ENCODE measurements at places on chromosomes 12 and 14.
A peak's percentile ranks its signal among the peaks of the same experiment; 100 is the strongest.

- DNase-seq: no peak
Observed at GRCh38 chr12:25459541-25459951, 93.5 kb downstream of the LMNTD1 start.

GRCh38 chr12:47768323-47768811 lies 4.7 kb upstream of the SLC48A1 start:
- peak; percentile 58 for DNase-seq

DNA sequence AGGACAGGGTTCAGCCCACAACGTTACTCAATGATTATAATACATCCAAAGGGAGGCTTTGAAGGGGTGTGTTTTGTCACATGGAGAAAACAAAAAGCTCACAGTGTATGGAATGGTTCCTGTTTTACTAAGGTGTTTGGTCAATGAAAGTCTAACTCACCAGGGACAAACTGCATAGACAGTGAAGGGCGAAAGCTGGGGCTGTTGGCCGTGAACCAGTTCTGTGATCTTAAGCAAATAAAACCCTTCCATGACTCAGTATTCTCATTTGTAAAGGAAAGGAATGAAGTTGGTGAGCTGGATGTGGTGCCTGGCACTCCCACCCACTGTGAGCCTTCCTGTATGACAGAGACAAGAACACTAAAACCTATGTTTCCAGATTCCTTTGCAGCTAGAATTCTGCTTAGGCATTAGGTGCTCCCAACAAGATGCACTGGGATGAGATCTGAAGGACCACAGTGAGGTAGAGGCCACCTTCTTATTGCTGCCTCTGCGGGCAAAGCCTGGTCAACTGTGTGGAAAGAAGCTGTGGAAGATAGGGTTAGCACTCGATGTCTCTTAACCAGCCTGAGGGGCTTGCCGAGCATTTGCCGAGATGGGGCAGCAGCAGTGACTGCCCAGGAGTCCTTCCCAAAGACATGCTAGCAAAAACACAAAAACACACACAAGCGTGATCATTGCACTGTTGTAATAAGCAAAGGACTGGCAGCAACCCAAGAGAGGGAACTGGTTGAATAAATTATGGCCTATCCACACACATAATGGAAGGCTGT lies 48.5 kb downstream of the VCPKMT start:
- peak; percentile 81 for DNase-seq

GRCh38 chr14:66514213-66514612 lies 6.3 kb downstream of the GPHN start:
- DNase-seq: no peak

- DNase-seq: no peak
Observed at GRCh38 chr14:29045237-29045636, 278.6 kb downstream of the FOXG1 start.

GRCh38 chr14:20530771-20531571 lies 25.6 kb downstream of the RNASE10 start:
- peak; percentile 72 for DNase-seq

DNA sequence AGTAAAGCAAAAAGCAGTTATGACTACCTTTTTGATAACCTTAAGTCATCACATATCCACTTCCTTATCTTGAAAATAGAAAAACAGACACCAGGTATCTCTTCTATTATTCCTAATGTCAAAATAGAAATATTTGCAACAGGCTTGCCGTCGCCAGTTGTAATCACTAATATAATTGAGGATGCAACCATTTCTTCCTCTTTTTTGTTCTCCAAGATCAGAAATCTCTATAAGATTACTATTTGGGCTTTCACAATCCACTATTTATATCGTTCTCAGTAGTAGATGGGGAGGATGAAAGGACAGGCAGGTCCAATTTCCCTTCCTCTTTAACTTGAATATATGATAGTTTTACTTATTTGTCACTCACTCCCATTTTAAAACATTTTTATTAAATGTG lies 130.2 kb upstream of the HMGA2 start:
- no peak for DNase-seq

- peak; percentile 8 for DNase-seq
Observed at GRCh38 chr14:76090616-76091391, 60.9 kb upstream of the GPATCH2L start.

- no peak for DNase-seq
Observed at GRCh38 chr12:113173081-113173698, 12.1 kb downstream of the DDX54 start.

DNA sequence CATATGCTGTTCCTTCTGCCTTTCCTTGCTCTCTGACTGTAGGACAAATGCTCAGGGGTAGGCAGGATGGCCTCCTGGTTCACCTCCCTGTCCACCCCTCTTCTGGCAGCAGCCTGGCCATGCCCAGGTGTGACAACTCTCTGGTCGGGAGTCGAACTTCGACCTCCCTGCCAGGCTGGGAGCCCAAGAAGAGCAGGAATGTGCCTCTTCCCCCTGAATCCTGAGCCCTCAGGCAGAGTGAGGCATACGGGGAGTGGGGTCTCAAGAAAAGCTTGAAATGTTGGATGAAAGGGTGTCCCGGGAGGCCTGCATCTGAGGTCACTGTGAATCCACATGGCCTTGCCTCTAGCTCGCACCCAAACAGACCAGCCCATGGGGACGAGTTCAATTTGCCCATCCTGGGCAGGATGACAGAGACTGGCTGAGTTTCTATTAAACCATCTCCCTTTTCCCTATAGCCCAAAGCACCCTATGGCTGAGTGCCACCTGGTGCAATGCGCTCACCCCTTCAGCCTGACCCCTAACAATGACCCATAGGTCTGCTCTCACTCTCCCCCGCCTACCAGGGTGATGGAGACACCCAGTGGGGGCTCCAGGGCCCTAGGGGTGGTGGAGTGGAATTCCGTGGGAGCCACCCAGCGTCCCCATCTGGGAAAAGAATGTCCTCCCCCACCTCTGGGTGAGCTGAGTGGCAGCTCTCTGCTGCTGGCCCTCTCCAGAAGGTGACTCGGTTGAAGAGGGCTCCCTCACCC lies 52.9 kb upstream of the DIO3 start:
- DNase-seq: no peak

DNA sequence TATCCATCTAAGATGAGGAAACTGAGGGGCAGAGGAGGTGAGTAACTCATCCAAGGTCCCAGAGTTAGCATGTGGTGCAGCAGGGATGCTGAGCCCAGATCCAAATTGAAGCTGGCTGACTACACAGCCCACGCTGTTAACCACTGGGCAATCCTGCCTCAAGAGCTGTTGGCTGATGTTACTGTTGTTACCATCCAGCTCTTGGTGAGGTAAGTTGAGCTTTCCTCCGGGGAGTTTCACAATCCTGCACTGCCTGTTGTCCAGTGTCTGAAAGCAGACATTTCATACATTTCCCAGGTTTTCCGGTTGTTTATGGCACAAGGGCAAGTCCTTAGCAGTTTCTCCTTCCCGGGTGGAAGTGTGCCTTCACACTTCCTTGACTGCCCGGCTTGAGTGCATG lies 14.5 kb downstream of the CYP46A1 start:
- DNase-seq: no peak

DNA sequence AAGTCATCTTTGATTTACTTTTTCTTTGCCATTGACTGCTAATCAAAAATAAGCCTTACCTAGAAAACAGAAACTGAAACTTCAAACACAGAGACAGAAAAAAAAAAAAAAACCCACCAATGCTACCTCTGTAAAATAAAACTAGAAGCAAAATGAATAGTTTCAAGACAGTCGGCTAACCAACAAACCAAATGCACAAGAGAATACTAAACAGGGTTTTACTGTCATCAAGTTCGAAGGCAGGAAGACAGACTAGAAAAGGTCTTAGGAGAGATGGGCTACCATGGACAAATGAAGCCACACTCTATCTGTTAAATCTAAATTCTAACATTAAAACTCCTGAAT lies 59.5 kb downstream of the SEL1L start:
- DNase-seq: no peak

DNA sequence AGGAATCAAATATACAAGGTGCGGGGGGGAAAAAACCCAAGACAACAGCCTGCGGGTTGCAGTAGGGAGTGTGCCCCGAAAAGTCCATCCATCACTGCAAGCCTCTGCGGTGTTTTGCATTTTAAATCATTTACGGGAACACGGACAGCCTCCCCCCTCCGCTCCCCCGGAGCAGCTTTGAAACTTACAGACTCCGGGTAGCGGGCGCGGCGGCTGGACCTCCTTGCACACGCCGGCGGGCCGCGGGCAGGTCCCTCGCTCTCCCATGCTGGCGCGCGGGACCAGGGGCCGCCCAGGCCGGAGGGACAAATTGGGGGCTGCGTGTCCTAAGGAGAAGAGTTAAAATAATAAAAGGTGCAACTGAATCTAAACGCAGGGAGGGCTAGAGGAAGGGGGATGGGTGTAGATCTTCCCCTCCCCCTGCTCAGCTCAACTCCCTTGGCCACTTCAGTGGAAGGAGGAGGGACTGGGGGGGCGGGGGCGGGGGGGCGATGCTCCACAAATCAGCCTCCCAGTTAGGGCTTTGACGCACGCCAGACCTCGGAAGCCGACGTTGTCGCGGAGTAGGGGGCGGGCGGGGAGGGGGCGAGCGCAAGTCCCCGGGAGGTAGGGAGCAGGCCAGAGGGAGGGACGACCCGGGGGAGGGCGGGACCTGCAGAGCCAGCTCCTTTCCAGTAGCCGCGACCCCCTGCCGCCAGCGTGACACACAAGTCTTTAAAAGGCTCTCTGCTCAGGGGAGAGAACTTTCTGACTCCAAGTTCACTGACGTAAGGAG lies at the start of gene KCNJ8:
Gene KCNJ8 (minus strand): TSS at position 349 of the 775 bp plus-strand sequence. CDS start 1,090 bp downstream, outside the sequence.
- peak; percentile 69 for DNase-seq

DNA sequence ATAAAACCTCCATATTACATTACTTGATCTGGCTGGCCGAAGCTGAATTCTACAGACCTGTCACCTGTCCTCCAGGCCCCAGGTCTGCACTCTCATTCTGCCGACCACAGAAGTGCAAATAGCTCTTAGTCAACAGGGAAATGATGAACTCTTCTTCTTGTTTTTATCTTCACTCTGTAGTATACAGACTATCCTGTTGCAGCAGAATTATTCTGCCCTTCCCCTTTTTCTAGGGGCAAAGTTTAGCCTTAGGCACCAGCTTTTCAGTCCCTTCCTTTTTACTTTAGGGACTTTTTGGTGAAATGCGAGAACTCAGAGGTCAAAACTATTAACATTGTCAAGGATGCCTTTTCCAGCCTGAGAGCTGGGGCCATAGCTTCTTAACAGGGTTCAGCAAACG lies 229.6 kb upstream of the EGLN3 start:
- DNase-seq: no peak

GRCh38 chr12:117059156-117059555 lies 40.1 kb downstream of the TESC start:
- no peak for DNase-seq

DNA sequence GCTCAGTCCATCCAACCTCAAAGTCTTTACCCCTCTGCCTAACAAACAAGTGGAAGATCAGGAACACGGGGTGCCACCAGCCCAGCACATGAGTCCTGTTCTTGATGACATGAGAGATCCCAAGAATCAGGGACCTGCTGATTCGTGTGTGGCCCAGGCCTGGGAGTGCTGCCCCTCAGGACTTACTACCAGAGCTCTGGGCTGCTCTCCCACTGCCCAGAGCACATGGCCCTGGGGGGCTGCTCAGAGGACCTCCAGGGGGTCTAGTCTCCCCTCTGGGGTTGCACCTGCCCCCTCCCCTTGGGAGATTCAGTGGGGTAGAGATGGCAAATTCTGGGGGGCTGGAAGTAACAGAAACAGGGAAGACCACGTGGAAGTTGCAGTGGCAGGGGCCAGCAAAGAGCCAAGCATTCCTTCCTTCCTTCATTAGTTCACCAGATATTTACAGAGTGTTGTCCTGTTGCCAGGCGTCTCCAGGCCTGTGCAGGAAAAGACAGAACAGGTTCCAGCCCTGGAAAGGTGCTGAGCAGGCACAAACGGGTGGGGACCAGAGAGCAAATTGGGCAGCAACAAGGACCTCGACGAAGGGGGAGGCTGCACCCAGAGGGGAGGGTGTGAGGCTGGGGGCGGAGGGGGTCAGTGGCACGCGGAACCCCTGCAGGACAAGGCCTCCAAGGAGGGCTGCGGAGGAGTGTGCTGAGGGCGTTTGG lies 45.1 kb upstream of the MEG3 start:
- no peak for DNase-seq

- DNase-seq: peak; percentile 70
Observed at GRCh38 chr12:6038160-6038559, 86.3 kb downstream of the VWF start.

- no peak for DNase-seq
Observed at GRCh38 chr12:44159216-44159615, 323.3 kb downstream of the TMEM117 start.

DNA sequence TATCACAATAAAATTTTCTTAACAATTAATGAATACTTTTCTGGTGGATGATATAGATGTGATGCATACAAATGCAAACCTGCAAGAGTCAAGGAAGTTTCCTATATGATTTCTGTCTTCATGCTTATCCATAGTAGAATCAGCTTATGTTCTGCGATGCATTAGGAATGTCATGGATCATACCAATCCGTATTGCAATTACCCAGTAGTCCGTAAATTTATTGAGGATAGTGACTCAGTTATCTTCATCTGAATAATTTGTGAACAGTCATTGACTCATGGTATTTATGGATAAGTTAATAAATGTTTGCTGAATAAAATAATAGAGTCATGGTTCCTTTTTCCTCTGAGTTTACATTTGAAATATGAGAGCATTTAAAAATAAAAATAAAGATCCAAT lies 483.4 kb downstream of the LRFN5 start:
- DNase-seq: no peak

GRCh38 chr14:35317820-35318219 lies 25.6 kb downstream of the PSMA6 start:
- no peak for DNase-seq

DNA sequence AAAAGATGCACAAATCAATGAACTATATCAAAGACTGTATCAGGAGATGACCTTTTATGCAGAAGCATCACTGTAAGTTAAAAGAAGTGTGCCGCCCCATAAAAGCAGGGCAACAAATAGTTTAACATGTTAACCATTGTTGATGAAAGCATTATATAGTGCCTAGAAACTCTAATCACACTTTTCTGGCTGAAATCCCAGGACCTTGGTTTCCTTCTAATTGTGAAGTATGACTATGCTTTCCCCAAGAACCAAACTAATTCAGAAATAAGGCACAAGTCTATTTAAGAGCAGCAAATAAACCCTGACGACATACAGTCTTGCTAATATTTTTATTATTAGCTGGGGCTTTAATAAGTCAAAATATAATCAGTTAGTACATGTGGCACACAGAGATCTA lies 21.7 kb downstream of the RACGAP1 start:
- DNase-seq: no peak

DNA sequence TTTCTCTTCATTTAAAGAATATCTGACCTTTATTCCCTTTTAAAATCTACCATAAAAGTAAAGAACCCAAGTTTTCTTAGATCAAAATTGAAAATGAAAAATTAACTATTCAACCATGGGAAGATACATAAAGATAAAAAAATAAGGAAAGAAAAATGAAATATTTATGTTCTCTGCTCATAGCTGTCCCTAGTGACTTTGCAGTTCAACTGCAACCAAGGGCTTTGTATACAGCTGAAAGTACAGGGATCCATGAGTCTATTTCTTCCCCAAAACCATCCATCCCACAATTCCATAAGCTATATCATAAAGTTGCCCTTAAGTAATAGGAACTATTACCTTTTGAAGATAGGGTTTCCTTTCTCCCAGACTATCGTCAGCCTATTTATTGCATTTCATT lies 113.1 kb downstream of the ITPR2 start:
- DNase-seq: no peak
